SJCRH30 (cell line): ENCODE measurements at places on chromosomes 13 and 19. TPM values are rescaled to one million over a fixed set of nuclear protein-coding genes. Genes with fewer than 3 reads are reported as not detected.

Gene DLL3
- 3.7 and 3.8 TPM in 2 replicates for total RNA-seq

Gene ZNF121
- total RNA-seq = 69.0 and 71.2 TPM in 2 replicates

Gene SLC5A5
- total RNA-seq = not detected in 2 replicates

Gene KCNC3
- 1.1 and 1.2 TPM in 2 replicates for total RNA-seq

Gene TICAM1
- 1.4 TPM in 2 replicates for total RNA-seq

DNA sequence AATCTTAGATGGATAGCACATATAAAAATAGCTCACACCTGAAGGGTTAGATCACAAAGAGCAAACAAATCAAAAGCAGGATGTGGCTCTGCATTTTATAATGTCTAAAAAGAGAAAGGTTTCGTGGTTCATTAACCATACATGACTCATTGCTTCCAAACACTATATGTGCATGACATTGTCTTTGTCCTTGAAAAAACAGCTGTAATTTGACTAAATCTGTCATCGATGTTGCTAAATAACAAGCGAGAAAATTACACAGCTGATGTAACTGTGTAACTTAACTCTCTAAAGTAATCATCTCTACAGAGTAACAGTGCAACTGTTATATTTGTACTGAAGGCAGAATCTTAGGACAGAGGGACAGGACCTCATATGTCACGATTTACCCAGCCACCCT lies 383.1 kb upstream of the GPC6 start:
- H3K4me1 ChIP-seq = peaks cover 7% of the 10 kb centered on the region; the same call in 1 of the 2 replicates
- peak; percentile 59 for DNase-seq
- peak overlapping the region; percentile 22 for H3K27ac ChIP-seq
